ENCODE measurements at places on chromosomes 2 and 18.

- ATAC-seq, result peak; percentile 86
These were observed 154.5 kb downstream of the AGPS start for GRCh38 chr2:177547122-177547521.

- no peak for ATAC-seq
These were observed 16.1 kb upstream of the DPP4 start for GRCh38 chr2:162090109-162090508.

- no peak for ATAC-seq
These were observed 64.3 kb upstream of the ID2 start for GRCh38 chr2:8617590-8617989.

DNA sequence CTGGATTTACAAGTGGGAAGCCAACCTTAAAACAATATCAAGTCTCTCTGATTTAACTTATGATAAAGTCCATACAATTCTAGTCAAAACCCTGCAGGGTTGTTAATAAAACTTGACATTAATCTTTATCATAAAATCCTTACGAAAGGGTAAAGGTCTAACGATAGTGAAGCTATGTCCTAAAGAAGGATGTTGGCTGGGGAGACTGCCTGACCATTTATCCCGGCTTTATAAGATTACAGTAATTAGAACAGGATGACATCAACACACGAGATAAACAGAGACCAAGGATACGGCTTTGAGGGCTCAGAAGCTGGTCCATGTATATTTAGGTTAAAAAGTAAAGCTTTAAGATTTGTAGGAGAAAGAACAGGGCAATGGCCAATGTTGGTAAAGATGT, 189.0 kb upstream of the COPS8 start:
- ATAC-seq, result no peak

DNA sequence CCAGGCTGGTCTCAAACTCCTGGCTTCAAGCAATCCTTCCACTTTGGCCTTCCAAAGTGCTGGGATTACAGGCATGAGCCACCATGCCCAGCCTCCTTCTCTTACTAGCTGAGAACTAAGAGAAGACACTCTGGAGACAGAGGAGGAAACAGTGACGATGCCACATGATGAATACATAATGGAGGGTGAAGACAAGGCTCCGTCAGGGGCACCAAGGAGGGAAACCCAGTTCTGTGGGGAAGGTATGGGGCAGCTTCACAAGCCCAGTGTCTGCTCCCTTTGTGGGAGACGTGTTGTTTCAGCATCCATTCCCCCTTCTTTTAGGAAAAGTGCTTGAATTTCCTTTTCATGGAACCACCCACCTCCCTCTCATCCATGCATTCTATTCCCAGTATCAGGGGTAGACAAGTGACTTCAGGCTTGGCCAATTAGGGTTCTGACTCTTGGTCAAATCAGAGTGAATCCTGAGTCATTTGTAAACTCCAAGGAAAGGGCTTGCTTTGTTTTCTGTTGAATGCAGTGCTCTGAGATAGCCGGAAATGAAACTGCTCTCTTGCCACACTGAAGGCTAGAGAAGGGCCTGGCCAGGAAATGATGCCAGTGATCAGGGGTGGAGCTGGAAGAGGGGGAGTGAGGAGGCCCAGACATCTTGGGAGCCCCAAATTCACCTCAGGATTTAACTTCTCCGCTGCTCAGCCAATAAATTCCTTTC, 23.7 kb downstream of the TMEM127 start:
- ATAC-seq, result peak; percentile 95

DNA sequence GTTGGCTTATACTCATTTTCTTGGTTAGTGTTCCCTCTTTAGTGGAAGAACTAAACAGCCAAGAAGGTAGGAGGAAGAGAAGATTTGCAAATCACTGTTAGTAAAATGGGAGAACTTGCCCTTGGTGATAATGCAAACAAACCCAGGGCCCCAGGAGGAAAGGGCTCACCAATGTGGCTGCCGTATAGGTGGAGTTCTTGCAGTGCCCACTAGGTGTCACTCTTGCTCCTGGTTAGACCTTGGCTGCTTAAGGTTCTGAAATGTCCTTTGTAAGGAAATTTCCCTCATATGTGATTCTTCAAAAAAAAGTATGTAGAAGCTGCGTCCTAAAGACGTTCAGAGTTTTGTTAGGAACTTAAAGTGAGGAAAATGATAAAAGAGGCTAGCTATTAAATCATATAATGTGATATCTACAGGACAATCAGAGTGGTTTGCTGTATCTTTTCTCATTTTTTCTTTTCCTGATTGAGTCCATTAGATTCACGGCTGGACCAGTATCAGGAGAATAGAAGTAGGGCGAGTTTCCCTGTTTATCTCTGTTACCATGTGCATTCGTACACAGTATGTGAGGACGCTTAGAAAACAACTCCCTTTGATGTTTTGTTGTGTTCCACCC, 48.6 kb downstream of the RPIA start:
- peak; percentile 79 for ATAC-seq

DNA sequence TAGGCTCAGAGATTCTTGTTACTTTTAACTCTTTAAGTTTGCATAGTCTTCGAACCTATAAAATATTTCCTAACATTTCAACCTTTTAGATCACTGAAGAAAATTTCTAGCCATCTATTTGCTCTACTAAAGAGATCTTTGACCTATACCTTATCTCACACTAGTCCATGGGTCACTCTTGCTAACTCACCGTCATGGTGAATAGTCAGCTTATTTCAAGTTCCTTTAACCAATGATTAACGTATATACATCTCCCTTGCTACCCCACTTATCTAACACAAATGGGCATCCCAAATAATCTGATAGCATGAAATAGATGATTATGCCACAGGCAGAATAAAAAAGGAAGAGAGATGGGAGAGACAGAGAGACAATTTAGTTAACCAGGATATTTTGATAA, 303.1 kb downstream of the GPD2 start:
- ATAC-seq, result no peak

GRCh38 chr2:73290049-73290839, 3.1 kb downstream of the EGR4 start:
- no peak for ATAC-seq

- no peak for ATAC-seq
These were observed 1579.4 kb upstream of the TMEFF2 start for GRCh38 chr2:193774166-193774565.

- ATAC-seq, result no peak
These were observed 975.1 kb downstream of the BCL11A start for GRCh38 chr2:59578349-59578748.

DNA sequence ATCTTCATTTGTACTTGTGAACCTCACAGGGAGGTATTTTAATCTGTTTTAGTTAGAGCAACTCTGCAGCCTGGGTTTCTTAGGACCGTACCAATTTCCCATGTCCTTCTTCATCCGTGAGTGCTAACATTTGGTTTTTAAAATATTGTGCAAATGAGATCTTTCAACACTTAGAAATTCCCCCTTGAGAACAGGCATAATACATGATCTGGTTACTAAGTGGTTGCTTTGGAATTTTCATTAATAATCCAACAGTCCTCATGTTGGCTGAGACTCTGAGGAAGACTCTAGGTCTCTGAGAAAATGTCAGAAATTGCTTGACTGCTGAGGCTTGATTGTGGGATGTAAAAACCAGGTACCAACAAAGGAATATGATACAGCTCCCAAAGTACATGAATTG, 125.6 kb upstream of the CDCA7 start:
- no peak for ATAC-seq

GRCh38 chr2:221455214-221455613, 116.9 kb downstream of the EPHA4 start:
- no peak for ATAC-seq

DNA sequence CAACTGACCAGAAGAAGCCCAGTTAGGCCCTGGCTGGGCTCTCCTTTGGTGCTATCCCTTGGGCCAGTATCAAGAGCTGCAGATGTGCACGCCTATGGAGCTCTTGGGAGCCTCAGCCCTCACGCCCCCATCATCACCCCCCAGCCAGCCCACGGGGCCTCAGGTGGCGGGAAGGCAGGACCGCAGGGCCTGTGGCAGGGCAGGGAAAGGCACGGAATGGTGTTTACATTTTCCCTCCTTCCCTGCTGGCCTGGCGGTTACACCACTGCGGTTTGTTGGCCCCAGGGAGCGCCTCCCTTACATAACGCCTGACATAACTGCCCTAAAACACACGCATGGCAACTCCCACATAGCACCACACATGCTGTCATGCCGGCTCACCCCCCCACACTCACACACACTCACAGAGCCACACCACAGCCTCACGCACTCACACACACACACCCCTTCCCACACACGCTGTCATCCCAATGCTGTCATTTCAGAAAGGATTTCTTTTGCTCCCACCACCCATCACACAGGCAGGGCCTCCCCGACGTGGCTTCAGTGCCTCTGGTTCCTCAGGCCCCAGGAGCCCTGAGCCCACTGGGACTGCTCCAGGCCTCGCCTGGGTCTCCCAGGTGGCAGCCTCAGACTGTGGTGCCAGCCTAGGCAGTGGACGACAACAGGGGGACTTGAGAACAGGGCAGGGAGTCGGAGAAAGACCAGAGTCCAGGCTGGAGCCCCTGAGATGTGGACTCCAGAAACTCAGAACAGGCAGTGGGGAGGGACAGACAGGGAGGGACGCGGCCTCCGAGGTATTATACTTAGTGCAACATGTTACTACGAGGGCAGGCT, 15.7 kb downstream of the ZFP36L2 start:
- ATAC-seq, result no peak

DNA sequence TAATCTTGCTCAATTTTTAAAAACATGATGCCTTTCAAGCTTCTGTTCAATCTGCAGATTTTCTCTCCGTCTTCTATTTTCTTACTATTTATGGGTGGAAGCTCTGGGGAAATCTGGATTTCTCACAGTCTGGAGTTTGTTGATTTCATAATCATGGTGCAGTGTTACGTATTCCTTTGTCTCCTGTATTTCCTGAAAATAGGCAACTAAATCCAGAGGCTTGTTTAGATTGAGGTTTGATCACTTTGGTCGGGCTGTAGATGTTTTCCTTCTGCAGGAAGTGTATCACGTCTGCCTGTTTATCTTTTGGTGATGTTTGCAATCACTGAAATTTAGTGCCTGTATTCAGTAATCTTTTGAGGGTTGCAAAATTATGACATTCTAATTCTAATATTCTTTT, 487.7 kb downstream of the LRRTM4 start:
- ATAC-seq, result no peak

DNA sequence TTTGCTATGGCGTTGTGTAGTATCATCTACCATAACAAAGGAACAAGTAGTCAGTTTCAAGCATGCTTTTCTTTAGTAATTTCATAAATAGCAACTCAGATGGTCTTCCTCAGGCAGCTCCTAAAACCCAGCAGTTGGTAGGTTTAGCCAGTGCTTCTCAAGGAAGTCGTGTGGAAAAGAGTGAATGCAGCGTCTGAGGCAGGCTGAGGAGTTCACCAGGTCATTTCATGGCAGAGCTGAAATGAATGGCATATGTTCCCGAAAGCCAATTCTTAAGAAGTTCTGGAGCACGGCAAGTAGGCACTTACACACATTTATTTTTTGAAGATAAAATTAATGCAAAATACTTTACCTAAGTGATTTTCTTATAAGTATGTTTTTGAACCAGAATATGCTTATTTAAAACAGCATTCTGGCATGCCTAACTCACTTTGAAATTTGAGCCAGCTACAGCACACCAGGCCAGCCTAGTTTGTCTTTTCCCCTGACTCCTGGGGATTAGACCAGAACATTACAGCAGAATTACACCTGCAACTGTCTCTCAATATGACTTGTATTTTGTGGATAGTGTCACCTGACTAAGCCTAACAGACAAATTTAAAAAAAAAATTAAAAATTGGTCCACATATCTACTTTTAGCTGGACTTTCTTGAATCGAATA, 62.2 kb downstream of the OSBPL6 start:
- peak; percentile 16 for ATAC-seq

- peak; percentile 92 for ATAC-seq
These were observed 4.4 kb upstream of the SEMA4C start for GRCh38 chr2:96874198-96874831.

DNA sequence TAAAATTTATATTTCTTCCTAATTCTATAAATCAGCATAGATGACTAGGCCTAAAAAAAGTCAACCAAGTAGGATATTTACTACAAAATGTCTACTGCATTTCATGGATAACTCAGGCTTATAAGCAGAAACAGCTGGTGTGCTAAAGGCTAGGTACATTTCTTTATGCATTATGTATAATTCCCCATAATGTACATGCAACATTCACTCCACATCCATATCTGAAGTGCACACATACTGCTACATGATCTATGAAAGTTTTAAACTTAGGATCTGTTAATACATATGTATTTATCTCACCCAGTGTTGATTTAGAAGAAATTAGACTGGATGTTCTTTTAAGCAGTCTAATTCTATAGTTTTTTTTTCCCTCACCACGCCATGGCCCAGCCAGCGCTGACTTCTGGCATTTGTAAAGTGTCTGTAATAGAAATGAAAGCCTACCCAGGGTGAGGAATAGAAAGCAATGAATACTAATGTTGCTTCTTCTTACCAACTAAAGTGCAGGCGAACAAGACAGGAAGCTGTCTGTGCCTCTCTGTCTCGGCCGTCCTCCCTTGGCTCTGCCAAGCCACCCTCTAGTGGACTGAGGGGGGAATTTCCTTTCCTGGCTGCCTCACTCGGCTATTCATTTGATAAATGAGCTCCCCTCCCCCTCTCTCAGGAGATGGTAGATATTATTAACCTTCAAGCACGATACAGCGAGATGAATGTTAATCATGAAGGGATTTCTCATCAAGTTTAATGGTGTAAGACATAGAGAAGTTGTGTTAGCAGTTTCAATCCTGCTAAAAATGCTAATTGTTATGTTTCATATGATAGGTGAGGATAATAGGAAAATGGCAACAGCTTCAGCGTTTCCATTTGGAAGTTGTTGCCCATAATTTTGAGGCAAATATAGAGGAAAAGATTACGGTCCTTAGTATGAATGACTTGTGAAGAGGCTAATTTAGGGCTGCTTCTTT, 384.5 kb downstream of the MTX2 start:
- ATAC-seq, result peak; percentile 64

GRCh38 chr2:135563793-135564192, 32.5 kb downstream of the R3HDM1 start:
- no peak for ATAC-seq

- ATAC-seq, result peak; percentile 73
These were observed 24.5 kb downstream of the SIGLEC15 start for GRCh38 chr18:45850021-45850420.

DNA sequence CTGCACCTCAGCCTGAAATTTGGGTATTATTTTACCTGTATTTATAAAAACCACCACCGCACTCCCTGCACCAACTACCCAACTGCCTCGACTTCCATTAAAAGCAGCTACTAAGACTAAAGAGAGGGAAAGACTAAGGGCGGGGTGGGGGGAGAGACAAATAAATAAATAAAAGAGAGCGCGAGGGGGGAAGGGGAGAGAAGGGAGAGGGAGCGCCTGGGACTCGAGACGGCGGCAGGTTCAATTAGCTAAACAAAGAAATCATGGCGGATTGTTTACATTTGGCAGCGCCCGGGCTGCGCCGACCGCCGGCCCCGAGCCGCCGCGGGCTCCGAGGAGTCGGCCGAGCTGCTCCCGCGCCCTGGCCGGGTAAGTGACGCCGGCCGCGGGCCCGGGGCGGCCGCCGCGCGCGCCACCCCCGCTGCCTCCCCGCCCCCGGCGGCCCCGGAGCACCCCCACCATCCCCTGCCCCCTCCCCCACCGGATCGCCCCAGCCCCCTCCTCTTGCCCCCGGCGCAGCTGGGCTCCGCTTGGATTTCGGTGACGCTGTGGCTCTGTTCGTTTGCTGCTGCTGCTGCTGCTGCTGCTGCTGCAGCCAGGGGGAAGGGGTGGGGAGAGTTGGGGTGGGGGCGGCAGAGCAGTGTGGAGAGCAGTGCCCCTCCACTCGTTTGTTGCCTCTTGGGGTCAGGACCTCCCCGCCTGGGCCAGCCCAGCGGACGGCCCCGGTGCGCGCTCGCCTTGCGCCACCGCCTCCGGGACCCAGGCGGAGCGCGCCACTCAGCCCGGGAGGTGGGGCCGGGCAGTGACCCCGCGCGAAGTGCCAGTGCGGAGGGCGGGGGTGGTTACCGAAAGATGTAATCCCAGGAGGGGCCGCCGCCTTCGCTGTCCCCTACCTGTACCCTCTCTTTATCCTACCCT, 187.2 kb upstream of the FANCL start:
- peak; percentile 31 for ATAC-seq

All from stimulated activated memory B cell treated with anti-CD40 and anti-IgM and Interleukin-4, amounts not matched to agents 10 μg/mL and 1 μg/mL and 100 μg/mL, for 72 hours (primary cell).